ENCODE measurements at places on chromosomes 7 and 10.

DNA sequence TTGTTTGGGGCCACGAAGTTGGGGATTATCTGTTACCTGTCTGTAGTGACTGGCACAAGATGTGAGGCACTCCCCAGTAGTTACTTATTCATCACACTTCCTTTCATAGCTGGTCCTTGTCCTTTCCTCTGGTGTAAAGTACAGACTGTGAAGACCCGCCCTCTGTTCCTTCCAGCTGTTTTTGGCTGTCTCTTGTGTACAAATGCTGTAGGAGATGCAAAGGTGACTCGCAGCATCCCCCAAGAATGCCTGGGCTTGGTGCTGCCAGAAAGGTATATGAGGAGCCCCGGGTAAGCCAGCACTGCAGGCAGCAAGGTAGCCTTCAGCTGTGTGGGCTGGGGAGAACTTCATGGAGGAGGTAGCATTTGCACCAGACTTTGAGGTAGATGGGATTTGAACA is 236.6 kb downstream of the EBF3 start:
- DNase-seq, result no peak

GRCh38 chr10:44006771-44007170 is 358.1 kb upstream of the ZNF32 start:
- DNase-seq, result no peak

DNA sequence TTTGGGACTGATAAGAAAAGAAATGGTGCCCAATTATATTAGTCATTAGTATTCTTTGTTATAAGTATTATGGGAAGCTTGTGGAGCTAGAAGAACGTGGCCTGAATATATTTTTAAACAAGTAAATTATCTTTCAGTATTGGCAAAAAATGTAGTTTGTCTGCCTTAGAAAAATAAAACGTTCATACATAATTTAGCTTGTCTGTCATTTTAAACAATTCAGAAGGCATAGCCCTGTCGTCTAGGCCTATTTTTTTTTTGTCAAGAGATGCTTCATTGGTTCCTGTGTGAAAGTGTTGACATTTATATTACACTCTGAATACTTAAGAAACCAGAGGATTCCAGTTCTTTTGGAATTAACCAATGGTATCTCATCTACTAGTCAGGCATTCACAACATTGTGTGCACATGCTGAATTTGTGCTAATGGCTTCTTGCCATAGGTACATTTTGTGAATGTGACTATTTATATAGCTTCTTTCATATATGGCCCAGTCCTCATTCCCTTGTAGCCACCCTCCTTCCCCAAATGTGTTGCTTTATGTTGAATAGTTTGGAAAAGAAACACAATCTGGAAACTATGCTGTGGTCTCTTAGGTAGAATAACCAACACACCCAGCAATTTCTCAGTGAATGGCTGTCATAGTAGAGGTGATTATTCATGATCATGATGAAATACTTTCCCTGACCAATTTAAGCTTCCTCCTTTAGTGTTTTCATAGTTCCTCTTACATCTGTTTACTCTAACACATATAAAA is 435.8 kb downstream of the EXOC4 start:
- DNase-seq, result no peak

DNA sequence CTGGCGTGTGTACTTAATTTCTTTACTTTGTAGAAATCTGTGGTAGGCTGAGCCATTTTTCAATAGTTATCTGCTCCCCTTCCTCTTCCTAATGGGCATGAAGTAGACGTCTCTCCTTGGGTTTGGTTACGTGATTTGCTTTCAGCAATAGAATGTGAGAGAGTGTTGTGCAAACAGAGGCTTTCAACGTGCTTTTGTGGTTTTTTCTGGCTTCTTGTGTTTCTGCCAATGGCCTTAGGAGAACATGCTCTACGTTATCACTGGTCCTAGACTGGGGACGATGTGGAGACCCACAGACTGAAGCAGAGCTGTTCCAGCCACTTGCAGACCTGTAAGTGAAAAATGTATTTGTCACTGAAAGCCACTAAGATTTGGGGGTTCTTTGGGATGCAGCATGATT is 107.2 kb upstream of the NPTX2 start:
- no peak for DNase-seq

DNA sequence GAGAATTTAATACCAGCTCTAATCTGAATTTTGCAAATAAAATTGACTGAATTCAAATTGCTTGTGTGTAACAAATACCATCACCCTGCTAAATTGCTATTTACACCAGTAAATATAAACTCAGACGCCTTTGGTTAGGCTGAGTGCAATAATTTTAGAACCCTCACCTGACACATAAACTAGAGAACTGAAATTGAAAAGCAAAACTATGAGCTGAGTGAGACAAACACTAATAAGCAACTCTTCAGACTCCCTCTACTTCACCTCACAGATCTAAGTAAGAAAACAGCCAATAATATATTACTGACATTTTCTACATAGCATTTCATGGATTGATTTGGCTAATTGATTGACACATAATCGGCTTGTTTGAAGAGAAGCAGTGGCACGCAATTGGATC is 621.2 kb downstream of the REEP3 start:
- DNase-seq, result no peak

DNA sequence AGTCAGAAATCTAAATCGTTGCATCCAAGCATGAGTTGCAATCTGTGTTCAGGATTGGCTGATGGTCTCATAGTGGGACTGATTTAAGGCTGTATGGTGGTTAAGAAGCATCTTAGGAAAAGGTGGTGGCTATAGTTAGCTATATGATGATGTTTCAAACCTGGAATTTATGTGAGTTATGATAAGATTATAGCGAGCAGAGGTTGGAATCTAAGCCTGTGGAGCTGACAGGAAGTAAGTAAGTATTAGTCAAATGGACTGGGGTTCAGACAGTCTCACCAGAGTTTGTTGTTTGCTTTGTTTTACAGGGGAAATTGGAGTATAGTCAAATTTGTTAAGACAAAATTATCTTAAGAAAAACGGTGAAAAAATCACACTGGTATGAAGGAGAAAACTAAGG is 56.7 kb downstream of the ANKRD7 start:
- no peak for DNase-seq

DNA sequence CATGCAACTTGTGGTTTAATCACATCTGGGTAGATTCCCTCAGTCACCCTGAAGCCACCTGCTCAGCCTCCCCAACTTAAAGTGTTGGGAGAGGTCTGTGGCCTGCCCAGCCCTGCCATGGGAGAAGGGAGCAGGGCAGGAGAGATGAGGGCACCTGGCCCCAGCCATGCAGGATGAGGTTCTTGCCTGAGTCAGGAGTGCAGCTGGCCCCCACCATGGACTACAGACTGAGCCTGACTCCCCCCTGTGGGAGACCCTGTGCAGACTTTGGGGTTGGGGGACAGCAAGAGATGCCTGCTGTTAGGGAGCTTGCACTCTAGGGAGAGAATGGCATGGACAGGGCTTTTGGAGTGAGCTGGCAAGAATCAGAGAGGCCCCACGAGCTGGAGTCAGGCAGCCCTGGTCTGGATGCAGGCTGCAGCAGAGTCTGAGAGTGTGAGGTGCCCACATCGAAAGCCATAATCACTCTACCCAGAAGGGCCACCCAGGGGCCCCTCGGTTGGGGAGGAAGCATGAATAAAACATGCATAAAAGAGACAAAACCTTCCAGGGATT is 34.7 kb upstream of the DPYSL4 start:
- DNase-seq, result no peak

- DNase-seq, result no peak
Observed at GRCh38 chr7:132152131-132152889, 424.0 kb downstream of the PLXNA4 start.

DNA sequence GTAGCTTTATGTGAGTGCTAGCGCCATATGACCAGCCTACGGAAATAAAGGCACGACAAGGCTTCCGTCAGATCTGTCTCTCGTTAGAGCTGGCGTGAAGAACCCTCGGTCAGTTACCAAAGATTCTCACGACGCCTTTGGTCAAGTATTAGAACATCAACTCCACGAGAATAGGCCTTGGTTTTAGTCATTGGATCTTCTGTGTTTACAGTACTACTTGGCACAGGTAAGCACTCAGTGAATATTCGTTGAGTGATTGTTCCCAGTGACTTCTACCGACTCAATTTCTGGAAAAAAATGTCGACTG is 316 bp downstream of the RBM48 start:
- no peak for DNase-seq

DNA sequence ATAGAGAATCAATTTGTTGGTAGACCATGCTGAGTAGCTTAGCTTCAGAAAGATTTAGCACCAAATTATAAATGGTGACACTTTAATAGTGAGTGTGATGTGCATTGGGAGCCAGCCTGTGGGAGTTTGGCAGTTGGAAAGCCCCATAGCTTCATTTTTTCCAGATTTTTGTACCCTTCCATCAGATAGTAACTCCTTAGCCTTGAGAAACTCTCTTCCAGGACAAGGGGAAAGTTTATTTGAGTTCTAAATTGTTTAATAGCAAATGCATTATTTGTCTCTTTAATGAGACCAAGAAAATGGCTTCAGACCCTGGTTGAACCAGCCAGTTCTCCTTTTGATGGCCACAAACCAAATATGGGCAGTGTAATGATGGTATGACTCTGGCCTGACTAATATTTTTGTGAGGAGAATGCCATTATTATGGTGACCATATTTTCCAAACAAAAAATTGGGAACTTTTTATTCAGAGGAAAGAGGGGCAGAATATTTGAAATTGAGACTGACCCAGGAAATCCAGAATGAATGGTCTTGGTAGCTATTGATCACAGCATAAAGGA is 49.8 kb downstream of the PLCE1 start:
- no peak for DNase-seq

DNA sequence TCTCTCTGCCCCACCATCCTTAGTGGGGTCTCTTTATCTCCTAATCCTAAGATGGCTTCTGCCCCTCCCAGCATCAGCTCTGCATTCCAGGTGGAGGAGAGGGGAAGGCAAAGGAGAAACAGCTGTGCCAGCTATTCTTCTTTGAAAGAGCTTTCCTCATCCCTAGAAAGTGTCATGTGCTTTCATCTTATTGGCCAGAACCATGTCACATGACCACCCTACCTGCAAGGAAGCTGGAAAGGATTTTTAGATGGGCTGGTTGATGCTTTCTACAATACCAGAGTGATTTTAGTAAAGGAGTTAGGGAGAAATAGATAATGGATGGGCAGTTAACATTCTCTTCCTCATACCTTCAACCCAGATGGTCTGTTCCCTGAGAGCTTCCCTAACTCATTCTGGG is 141.1 kb downstream of the INSYN2A start:
- DNase-seq, result no peak

DNA sequence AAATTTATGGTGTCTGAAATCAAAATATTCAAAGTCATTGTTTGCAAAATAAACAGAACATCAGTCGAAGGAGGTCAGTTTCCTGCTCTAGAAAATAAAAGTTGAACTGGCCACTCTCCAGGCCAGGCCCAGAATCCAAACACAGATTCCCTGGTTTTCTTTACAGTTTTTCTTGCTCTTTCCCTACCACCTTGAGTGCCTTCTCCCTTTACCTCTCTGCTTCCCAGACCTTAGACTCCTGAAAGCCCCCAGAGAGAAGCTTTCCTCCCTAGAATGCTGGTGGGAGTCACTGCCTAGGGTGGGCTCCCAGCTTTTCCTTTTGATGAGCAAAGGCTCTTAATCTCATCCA is 6.1 kb downstream of the DNTT start:
- no peak for DNase-seq

GRCh38 chr7:42468471-42468870 is 231.5 kb upstream of the GLI3 start:
- DNase-seq, result no peak

- no peak for DNase-seq
Observed at GRCh38 chr7:44309271-44310091, 15.9 kb downstream of the CAMK2B start.

DNA sequence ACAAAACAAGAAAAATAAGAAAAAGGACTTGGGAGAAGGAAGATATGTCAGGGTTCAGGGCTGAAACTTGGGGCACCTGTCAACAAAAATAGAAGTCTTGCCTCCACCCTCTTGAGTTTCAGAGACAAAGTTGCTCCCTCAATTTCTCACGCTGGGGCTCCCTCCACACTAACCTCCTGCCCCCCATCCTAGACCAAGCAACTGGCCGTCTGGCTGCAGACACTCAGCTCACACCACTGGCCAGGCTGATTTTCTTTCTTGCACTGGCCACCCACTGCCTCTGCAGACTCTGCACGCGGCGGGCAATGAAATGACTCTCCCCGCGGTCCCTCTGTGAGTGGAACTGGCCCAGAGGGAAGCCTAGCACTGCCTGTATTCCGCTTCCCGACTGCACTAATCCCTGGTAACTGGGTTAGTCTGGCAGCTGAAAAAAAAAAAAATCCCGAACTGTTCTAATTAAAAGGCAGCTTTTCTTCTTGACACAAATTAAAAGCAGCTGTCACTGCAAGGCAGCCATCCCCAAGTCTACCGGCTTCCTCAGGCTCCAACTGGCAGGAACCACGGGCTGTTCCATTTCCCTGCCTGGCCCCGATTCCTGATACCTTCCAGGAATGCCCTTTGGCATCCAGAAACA is 83.5 kb downstream of the SPDYE5 start:
- DNase-seq, result no peak

DNA sequence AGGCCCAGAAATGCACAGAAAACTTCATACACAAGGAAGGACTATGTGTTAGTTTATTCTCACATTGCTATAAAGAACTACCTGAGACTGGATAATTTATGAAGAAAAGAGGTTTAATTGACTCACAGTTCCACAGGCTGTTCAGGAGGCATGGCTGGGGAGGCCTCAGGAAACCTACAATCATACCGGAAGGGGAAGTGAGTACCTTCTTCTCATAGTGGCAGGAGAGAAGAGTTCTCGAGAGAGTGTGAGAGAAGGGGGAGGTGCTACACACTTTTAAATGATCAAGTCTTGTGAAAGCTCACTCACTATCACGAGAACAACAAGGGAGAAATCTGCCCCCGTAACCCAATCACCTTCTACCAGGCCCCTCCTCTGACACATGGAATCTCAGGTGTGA is 16.8 kb upstream of the RAMP3 start:
- DNase-seq, result no peak

DNA sequence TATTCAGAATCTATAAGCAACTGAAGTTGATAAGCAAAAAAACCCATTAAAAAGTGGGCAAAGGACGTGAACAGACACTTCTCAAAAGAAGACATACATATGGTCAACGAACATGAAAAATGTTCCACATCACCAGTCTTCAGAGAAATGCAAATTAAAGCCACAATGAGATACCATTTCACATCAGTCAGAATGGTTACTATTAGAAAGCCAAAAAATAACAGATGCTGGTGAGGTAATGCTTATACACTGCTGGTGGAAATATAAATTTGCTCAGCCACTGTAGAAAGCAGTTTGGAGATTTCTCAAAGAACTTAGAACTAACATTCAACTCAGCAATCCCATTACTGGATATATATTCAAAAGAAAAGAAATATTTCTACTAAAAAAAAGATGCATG is 332.8 kb upstream of the PLXDC2 start:
- no peak for DNase-seq
